ENCODE measurements at places on chromosomes 6 and 20. TPM values are rescaled to one million over a fixed set of nuclear protein-coding genes. Genes with fewer than 3 reads are reported as not detected.

RNF182 gene
- total RNA-seq, result not detected

HSPA12B gene
- not detected for total RNA-seq

TCP11 gene
- total RNA-seq, result not detected

DSP gene
- total RNA-seq, result not detected

GSTA5 gene
- total RNA-seq, result not detected

TUBE1 gene
- 24.0 TPM for total RNA-seq

DLL1 gene
- total RNA-seq, result 0.11 TPM

WFDC12 gene
- not detected for total RNA-seq

DNA sequence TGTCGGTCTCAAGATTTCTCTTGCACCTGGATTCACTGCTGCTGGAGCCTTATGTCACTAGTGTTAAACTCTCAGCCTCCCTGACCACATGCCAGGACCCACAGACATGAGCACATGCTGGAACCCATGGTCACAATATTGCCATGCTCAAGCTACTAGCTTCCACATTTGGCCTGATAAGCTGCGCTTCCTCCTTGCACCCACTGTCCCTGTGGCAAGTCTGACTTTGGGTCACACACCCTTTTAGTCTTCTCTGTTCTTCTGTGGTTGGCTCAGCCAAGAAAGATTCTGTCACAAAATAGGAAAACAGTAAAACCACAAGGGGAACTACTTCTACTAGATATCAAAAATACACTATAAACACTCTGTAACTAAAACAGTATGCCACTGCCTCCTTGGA lies 68.9 kb upstream of the HDAC2 start:
- no peaks in the 10 kb centered on the region for H3K4me1 ChIP-seq
- H3K27me3 ChIP-seq, result peaks cover 8% of the 10 kb centered on the region
- ATAC-seq, result no peak
- H3K27ac ChIP-seq, result no peak overlapping the region

DNA sequence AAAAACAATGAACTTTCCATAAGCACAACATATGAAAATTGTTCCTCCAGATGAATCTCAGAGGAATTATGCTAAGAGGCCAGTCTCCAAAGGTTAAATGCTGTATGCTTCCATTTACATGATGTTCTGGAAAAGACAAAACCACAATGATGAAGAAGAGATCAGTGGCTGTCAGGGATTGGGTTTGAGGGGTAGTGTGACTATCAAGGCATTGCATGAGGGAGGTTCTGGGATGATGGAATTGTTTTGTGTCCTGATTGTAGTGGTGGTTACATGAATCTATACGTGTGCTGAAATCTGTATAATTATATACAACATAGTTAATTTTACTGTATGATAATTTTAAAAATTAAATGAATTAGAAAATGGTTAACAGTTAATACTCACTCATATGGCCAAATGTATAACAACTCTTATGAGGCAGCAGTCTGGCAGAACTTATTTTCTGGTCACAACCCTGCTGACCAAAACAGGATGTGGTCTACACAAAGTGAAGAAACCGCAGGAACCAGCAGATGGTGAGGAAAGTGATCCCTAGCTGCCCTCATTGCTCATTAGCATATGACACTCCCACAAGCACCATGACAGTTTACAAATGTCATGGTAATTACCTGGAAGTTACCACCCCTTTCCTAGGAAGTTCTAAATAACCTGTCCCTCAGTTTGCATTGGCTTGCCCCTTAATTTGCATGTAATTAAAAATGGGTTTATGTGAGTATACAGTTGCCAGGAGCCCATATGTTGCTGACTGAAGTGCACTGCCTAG lies 31.9 kb downstream of the NSFL1C start:
- peaks cover 15% of the 10 kb centered on the region for H3K4me1 ChIP-seq
- H3K27ac ChIP-seq, result peak overlapping the region; percentile 74
- H3K36me3 ChIP-seq, result no peaks in the 10 kb centered on the region
- H3K4me3 ChIP-seq, result peak overlapping the region; percentile 32
- H3K27me3 ChIP-seq, result no peaks in the 10 kb centered on the region

DNA sequence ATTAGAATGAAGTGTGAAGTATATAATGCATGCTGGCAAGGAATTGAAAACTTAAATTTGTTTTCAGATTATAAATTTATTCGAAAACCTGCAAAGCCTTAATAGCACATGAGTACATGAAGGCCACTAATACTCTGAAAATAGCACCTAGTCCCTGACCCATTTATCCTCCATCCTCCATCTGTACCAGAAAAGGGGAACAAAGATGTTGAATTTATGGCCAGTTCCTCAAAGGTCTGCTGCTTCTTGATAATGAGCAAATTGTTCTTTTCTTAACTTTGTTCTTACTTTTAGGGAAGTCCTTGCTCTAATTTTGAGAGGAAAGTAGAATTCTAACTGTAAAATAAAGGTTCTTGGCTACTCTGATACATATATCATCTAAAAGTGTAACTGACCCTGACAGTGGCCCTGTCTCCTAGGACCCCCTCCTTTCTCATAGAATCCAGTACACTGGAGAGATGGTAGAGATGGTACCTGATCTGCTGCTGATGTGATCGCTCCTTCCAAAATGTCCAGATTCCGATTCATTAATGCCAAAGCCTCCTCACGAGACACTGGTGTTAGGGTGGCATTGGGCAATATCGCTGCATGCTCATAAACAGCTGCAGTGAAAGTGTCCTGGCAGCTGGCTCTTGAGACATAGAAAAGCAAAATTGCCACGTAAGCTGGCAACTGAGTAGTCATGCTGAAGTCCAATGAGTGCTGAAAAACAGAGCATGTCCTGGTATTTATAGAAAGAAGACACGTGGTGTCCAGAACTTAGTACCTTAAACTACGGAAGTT lies at the start of gene VNN1:
Gene VNN1 (minus strand): TSS at position 704 of the 783 bp plus-strand sequence. CDS start 20 bp downstream, at position 684.
- no peaks in the 10 kb centered on the region for H3K4me1 ChIP-seq
- no peaks in the 10 kb centered on the region for H3K36me3 ChIP-seq
- no peak within 1 kb of the TSS for H3K27ac ChIP-seq
- H3K4me3 ChIP-seq, result no peak within 1 kb of the TSS
- peaks cover 15% of the 10 kb centered on the region for H3K27me3 ChIP-seq

DNA sequence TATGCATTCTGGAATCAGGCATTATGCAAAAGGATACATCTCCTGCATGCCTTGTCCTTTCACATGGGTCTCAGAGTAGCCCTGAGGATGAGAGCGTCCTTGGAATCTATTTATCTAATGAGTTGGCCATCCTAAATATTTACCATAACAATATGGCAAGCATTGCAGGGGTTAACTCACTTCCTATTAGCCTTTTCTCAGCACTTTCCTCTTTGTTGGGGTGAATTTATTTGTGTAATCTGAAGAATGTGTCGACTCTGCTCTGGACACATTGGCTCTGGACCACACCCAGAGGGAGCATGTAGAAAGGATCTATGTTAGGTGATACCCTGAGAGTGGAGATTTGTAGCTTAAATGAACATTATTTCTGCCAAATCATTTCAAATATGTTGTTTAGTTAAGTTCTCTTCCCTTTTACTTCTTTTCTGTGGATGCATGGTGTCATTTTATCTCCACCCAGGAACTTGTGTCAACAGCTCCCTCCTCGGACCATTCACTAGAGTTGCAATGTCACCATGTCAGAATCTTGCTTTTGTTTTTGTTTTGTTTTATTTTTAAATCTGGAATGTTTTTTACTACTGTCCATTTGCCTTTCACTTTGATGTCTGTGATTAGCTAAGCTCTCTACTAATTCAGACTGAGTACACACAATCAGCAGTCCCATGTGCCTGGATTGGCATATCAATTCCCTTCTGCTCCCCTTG lies 757.0 kb upstream of the MMS22L start:
- no peak for ATAC-seq
- H3K36me3 ChIP-seq, result no peaks in the 10 kb centered on the region
- no peak overlapping the region for H3K27ac ChIP-seq
- H3K4me1 ChIP-seq, result no peaks in the 10 kb centered on the region

DNA sequence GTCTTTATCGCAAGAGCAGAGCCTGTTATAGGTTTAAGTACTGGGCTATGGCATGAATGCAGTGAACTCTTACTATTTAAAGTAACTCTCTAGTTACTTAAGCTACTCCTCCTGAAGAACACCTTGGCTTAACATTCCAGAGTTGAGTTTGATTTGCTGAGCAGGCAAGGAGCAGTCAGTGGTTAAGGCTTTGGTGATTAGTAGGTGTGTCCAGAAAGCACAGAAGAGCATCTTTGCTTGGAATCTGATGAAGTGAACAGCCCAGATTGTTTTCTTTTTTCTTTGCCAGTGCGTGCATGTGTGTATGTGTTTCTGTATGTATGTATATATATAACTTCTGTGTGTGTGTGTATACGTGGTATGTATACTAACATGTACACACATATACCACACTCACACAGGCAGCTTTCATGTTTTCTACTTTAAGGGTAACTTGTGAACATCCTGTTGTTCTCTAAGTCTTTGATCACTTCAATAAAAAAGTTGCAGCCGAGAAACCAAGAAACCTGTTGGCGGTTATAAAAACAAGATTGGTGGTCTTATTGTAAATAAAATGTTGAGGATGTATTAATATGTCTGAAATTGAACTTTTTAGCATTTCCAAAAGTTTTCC lies 56.2 kb upstream of the TULP4 start:
- H3K27ac ChIP-seq, result peak overlapping the region; percentile 62
- H3K27me3 ChIP-seq, result no peaks in the 10 kb centered on the region
- H3K36me3 ChIP-seq, result peaks cover 10% of the 10 kb centered on the region
- no peak for ATAC-seq
- no peak overlapping the region for H3K4me3 ChIP-seq

- ATAC-seq, result no peak
- no peaks in the 10 kb centered on the region for H3K27me3 ChIP-seq
- no peak overlapping the region for H3K27ac ChIP-seq
- no peaks in the 10 kb centered on the region for H3K36me3 ChIP-seq
- H3K4me1 ChIP-seq, result no peaks in the 10 kb centered on the region
Observed at GRCh38 chr6:65646544-65646943, 60.5 kb downstream of the EYS start.

DNA sequence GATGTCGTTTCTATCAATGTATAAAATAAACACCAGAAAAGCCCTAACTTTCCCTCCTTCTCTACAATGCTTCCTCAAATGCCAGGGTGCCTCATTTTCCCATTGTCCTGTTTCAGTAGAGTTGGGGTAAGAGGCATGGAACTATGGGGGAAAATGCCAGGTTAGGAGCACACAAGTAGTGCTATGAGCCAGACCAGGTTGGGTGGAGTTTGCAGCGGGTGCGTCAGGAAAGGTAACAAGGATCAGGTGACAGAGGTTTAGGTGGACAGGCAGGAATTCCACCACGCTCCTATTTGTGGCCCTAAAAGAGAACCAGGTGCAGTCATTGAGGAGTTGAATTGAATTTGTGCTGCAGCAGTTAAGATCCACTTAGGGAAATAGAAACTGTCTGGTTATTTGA lies 36.5 kb downstream of the SYTL3 start:
- H3K4me3 ChIP-seq, result peak overlapping the region; percentile 41
- no peaks in the 10 kb centered on the region for H3K27me3 ChIP-seq
- peak overlapping the region; percentile 34 for H3K27ac ChIP-seq
- H3K4me1 ChIP-seq, result peaks cover 37% of the 10 kb centered on the region

DNA sequence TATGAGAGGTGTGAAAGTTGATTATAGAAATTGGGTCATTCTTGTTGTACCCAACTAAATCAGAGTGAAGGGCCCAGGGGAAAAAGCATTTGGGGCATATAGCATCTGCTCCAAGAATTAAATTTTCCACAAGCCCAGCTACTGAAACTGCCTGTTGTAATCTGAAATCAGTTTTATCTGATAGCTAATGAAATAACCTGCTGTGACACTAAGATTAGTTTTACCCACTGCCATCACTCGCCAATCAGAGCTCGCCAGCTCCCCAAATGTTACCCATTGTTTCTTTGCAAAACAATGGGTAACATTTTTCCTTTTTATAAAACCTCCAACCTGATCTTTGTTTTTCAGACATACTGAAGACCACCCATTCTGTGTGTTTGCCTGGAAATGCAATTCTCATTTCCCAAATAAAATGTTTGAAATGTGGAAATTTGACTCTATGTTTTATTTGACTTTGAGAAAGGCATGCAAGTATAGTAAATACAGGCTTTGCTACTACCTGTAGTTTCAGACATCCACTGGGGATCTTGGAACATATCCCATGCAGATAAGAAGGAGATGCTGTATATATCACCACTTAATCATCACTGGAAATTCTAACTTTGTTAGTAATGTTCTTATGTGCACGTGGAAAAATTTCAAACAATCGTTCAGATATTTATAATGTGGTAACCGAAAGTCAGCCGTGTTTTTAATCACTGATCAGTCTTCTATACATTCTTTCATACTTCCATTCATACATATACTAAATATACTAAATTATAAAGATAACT lies 6.3 kb upstream of the AHI1 start:
- H3K36me3 ChIP-seq, result no peaks in the 10 kb centered on the region
- H3K27me3 ChIP-seq, result no peaks in the 10 kb centered on the region
- H3K4me3 ChIP-seq, result no peak overlapping the region
- H3K27ac ChIP-seq, result no peak overlapping the region

DNA sequence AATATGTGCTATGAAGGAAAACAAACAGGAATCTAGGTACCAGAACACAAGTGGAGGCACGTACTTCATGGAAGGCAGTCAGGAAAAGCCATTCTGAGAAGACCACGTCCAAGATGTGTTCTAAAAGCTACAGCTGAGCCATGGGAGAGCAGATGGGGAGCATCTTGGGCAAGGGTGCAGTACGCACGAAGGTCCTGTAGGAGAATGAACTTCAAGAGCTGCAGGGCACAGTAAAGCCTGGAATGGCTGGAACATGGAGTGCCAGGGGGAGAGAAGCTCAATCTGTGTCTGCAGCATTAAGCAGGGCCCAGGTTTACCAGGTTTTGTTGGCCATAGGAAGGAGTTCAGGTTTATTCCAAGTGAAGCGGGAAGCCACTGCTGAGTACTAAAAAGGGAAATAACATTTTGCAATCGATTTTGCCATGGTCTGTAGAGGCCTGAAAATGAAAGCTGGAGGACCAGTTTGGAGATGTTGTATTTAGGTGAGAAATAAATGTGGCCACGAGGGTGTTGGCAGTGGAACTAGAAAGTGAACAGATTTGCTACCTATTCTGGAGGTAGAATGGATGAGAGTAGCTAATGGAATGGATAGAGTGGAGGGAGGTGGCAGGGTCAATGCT lies 29.9 kb downstream of the ADTRP start:
- H3K4me1 ChIP-seq, result no peaks in the 10 kb centered on the region
- H3K4me3 ChIP-seq, result no peak overlapping the region
- no peaks in the 10 kb centered on the region for H3K27me3 ChIP-seq
- H3K27ac ChIP-seq, result no peak overlapping the region

- peak; percentile 40 for ATAC-seq
- no peak overlapping the region for H3K4me3 ChIP-seq
- no peaks in the 10 kb centered on the region for H3K36me3 ChIP-seq
- no peaks in the 10 kb centered on the region for H3K4me1 ChIP-seq
- peaks cover 9% of the 10 kb centered on the region for H3K27me3 ChIP-seq
Observed at GRCh38 chr6:135251498-135252441, 70.7 kb downstream of the MYB start.

GRCh38 chr6:45721665-45722064 lies 294.0 kb downstream of the CLIC5 start:
- H3K27ac ChIP-seq, result no peak overlapping the region
- H3K4me3 ChIP-seq, result no peak overlapping the region
- H3K27me3 ChIP-seq, result no peaks in the 10 kb centered on the region

Data from activated T-helper 17 cell treated with anti-CD3 and anti-CD28 coated beads, Interleukin-2, amount 50 U/mL, for 72 hours (primary cell).